Stimulated activated CD4-positive, alpha-beta T cell treated with anti-CD3 and anti-CD28 coated beads, Interleukin-1b, Interleukin-23, amount 100 ng/mL, for 24 hours (primary cell): ENCODE measurements at places on chromosomes 1 and 21.

- no peak for DNase-seq
These were observed 54.6 kb upstream of the BOLA1 start for GRCh38 chr1:149844650-149845255.

DNA sequence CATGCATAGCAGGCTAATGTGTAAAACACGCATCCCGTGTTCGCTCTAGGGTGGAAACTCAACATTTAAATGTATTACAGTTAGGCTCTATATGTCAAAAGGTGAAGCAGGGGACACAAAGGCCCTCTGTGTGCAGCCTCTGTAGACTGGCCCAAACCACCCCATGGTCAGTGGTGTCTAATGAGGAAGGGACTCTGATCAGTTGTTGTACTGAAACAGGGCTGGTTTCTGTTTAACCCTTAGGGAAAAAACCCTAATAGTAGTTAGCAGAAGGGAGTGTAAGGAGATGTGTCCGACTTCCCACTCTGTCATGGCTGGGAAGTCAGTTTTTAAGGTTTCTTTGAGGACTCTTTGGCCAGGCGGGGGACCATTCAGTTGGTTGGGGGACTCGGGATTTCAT is 21.5 kb upstream of the CD2 start:
- DNase-seq, result no peak

DNA sequence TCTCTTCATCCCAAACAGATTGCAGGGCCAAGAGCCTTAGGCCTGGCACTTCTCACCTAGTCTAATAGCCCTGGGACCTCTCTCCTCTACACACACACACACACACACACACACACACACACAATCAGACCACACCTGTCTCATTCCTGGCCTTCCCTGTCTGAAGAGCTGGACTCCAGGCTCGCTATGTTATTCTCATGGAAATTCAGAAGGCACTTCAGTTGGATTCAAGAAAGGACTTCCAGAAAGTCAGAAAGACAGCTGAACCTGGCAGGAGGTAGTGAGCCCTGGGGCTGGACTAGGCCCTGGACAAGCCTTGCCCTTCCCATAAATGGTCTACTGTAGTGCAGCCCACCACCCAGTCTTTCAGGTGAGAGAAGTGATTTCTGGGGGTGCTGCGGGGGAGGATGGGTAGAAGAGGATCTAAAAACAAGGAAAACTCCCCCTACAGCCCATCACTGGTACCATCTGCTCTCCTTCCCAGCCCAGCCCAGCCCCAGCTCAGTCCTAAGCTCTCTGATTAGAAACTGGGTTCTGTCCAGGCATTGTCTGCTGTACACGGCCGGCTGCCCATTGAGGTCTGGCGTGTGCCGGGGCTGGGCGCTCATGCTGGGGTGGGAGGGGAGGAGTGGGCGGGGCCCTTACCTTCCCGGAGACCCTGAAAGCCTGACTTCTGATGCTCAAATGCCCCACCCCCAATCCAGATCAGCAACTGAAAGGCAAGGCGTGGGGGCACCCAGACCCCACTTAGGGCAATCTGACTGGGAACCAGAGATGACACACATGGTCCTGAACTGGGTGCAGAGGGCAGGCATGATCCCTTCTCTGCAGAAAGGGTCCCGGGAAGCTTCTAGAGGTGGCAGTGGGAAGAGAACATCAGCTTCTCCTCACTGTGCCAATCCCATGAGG is 2.5 kb downstream of the KIF21B start:
- DNase-seq, result no peak

DNA sequence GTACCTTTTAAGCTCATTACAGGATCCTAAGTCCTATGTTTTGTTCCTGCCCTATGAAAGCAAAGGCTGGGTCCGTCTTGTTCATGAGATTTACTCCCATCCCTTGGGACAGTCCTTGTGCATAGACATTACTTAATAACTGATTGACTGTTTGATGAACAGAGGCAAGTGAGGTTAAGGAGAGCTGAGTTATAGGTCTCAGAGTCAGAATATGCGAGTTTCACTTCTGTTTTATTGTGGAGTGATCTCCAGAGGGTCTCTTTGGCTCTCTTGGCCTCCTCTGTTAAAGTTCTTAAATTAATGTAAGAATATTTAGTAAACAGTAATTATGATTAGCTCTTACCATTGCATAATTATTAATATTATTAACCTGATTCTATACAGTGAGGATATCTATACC is 52.6 kb downstream of the BRINP2 start:
- no peak for DNase-seq

DNA sequence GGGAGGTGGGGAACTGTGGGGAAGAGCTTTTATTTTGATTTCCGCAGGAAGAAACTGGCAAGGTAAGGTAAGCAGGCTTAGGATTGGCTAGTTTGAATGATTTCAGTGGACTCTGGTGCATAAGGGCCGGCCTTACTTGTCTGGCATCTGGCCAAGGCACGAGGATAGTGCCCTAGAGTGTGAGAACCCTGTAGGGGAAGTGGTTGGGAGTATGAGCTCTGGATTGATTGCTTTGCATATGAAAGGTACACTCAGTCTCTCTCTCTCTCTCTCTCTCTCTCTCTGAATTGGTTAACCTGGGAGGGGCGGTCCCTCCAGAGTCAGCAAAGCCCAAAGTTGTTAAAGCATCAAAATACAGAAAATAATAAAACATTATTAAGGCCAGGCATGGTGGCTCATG is 463.0 kb downstream of the SIPA1L2 start:
- DNase-seq, result no peak

GRCh38 chr1:109592916-109593315 is 26.5 kb downstream of the GNAT2 start:
- no peak for DNase-seq

GRCh38 chr1:41348394-41348793 is 12.8 kb upstream of the FOXO6 start:
- DNase-seq, result no peak

DNA sequence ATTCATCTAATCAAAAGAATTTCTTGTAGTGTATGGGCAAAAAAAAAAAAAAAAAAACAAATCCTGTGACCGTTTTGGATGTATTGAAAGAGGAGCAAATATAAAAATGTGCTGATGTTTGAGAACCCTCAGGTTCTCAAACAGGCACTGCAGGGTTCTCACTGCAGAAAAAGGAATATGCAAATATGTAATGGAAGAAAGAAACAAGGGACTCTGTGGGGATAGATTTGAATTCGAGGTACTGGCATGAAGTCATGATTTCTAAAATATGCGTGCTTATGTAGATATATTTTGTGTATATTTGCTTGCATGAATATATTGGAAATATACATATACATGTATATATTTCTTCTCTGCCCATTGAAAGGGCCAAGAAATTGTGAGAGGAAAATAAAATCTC is 365.0 kb upstream of the RUNX1 start:
- DNase-seq, result no peak

GRCh38 chr1:173429471-173430402 is 47.4 kb upstream of the PRDX6 start:
- peak; percentile 31 for DNase-seq

GRCh38 chr1:234584926-234585325 is 25.1 kb downstream of the IRF2BP2 start:
- no peak for DNase-seq
